ENCODE measurements at places on chromosomes 7 and 10. TPM values are rescaled to one million over a fixed set of nuclear protein-coding genes. Genes with fewer than 3 reads are reported as not detected.
A peak's percentile ranks its signal among the peaks of the same experiment; 100 is the strongest.

- DNase-seq, result no peak
- no peaks in the 10 kb centered on the region for H3K27me3 ChIP-seq
- H3K36me3 ChIP-seq, result no peaks in the 10 kb centered on the region
- peaks cover 2% of the 10 kb centered on the region for H3K4me1 ChIP-seq
Observed at GRCh38 chr7:625376-625971, 101.0 kb upstream of the DNAAF5 start.

- peak; percentile 48 for DNase-seq
- peaks cover 15% of the 10 kb centered on the region for H3K4me1 ChIP-seq
- peaks cover 67% of the 10 kb centered on the region for H3K27me3 ChIP-seq
- no peaks in the 10 kb centered on the region for H3K36me3 ChIP-seq
- no peak overlapping the region for H3K4me3 ChIP-seq
Observed at GRCh38 chr7:155483245-155483644, 25.3 kb downstream of the EN2 start.

DNA sequence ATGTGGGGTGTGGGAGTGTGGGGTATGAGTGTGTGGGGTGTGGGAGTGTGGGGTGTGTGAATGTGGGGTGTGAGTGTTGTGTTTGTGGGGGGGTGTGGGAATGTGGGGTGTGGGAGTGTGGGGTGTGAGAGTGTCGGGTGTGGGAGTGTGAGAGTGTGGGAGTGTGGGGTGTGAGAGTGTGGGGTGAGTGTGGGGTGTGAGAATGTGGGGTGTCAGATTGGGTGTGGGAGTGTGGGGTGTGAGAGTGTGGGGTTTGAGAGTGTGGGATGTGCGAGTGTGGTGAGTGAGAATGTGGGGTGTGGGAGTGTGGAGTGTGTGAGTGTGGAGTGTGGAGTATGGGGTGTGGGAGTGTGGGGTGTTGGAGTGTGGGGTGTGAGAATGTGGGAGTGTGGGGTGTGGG lies 50.1 kb upstream of the EN2 start:
- H3K4me3 ChIP-seq, result no peak overlapping the region
- no peaks in the 10 kb centered on the region for H3K36me3 ChIP-seq
- no peak for DNase-seq
- H3K27ac ChIP-seq, result no peak overlapping the region
- H3K27me3 ChIP-seq, result peaks cover 80% of the 10 kb centered on the region
- H3K4me1 ChIP-seq, result no peaks in the 10 kb centered on the region

Gene ZNF239
- 1.2 TPM for total RNA-seq

Gene KIF20B
- 7.1 TPM for total RNA-seq
